NCI-H774 (cell line): ENCODE measurements at places on chromosomes 13 and 19.

- DNase-seq = no peak
Observed at GRCh38 chr19:15556634-15557181, 48.4 kb downstream of the CYP4F22 start.

DNA sequence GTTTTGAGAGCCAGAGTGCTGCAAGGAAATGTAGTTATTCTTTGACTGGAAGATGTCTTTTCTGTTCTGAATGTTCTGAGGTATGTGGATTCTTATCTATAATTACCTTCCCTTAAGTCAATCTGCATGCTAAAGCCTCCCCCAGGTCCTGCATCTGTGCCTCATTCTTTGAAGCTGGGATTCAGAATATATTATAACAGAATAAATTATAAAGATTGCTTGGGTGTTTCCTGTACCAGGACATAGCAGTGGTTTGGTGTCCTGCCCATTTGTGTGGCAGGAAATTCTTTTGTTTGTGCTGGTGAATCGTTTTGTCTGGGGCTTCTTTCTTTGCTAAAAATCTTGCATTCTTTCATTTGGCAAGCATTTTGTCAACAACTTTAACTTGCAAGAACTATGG is 60.2 kb downstream of the ITGBL1 start:
- no peak for DNase-seq

DNA sequence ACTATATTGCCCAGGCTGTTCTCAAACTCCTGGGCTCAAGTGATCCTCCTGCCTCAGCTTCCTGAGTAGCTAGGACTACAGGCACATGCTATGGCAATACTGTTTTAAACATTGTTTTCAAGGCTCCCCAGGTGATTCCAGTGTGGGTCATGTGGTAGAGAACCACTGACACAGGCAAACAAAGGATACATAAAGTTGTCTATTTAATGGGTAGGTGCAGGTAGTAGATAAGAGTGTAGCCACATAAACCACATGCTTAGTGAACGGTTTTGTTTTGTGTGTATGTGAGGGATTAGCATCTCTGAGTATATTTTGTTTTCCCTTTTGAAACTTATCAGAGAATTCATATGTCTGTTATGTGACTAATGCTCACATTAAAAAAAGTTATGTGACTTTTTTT is 36.7 kb downstream of the USPL1 start:
- no peak for DNase-seq

DNA sequence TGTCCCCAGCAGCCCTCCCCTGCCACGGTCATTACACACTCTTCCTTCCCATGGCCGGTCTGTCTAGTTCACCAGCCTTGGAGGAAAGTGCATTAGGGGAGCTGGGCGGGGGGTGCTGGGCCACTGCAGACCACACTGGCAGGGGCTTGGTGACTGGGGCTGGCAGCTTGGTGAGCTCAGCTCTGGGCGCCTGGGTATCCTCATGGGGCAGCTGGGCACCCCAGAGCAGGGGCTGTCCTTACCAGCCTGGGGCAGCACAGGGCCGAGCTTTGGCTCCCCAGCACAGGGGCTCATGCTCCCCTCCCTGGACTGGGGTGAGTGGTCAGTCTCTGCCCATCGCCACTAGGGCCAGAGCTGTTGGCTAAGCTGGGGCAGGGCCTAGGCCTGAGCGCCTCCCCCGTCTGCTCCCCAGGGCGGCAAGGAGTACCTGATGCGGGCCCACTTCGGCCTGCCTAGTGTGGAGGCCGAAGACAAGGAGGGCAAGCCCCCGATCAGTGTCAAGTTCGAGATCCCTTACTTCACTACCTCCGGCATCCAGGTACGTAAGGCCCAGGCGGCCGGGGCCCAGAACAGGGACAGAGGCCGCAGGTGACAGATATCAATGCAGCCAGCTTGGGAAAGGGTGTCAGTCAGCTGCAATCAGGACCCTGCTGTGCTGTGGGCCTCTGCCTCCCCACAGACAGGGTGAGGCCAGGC is 35.5 kb downstream of the AP1M1 start:
- no peak for DNase-seq
